Activated naive CD8-positive, alpha-beta T cell treated with anti-CD3 and anti-CD28 coated beads, Interleukin-2, amount 10 ng/mL, durations not matched to agents 7 days and 5 days (primary cell): ENCODE measurements at places on chromosomes 1 and 21.
A peak's percentile ranks its signal among the peaks of the same experiment; 100 is the strongest.

DNA sequence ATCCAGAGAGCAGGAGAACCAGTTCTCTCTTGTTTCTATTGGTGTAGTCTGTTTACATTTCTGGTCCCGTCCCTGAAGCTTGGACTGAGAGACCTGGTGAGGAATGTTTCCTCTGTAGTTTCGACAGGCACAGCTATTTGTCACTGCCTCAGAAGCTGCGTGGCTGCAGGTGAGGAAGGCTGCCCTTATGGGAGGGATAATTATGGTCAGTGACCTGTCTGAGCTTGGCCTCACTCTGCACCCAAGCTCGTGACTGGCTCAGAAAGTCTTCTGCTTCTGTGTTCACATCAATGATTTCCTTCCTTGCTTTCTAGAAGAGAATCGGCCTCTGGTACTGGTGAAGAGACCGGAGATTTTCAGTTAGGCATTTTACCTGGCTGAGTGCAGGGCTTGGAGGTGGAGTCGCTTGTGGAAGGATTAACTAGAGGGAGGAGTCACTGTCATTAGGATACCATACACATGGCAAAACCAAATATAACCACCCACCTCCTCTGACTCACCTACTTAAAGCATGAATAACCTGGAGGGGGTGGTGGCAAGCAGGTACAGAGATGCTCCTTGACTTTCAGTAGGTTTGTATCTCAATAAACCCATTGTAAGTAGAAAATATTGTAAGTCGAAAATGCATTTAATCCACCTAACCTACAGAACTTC, 19.9 kb upstream of the WDR26 start:
- no peak for DNase-seq

- DNase-seq = no peak
These were observed 133.0 kb upstream of the HMCN1 start for GRCh38 chr1:185601189-185601588.

GRCh38 chr1:248748211-248748610, 7.3 kb downstream of the LYPD8 start:
- DNase-seq = no peak

DNA sequence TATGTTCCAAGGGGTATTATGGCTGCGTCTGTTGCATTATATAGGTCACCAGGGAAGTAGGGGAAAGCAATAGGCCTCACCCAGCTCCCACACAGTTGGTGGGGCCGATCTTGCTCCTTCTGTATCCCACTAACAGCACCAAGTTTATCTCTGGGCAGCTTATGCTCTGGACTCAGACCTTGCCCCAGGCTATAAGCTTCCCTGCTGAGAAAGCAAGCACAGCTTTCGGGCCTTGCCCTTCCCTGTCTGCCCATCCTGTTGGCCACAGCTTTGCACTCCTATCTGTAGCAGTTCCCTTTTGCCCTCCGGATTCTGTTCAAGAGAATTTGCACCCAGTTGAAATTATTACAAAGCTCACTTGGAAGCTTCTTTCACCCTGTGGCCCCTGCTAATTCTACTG, 12.9 kb downstream of the KCNE1 start:
- no peak for DNase-seq

GRCh38 chr1:216907100-216907499, 183.9 kb upstream of the ESRRG start:
- no peak for DNase-seq

GRCh38 chr1:173870252-173871075, 2.3 kb downstream of the ZBTB37 start:
- DNase-seq = peak; percentile 33
